Uterus (tissue), 4 donors: ENCODE measurements at places on chromosomes 3 and 15.

DNA sequence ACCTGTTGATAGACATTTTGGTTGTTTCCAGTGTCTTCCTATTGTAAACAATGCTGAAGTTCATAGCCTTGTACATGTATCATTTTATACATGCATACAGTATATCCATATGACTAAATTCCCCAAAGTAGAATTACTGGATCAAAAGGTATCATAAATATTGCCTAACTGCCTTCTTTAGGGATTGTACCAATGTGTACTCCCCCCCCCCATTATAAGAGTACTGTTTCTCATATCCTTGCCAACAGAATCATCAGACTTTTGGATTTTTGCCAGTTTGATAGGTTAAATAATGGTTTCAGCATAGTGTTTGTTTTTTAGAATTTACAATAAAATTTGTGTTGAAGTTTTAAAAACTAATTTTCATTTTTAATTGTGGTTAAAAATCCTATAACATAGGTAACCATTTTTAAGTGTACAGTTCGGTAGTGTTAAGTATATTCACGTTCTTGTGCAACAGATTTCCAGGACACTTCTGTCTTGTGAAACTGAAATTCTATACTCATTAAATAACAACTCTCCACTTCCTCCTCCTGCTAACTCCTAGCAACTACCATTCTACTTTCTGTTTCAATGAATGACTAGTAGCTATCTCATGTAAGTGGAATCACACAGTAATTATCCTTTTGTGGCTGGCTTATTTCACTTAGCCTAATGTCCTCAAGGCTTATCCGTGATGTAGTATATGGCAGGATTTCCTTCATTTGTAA, 30.8 kb upstream of the MAP3K13 start:
- DNase-seq = no peak

GRCh38 chr3:134364936-134365765, 9.1 kb downstream of the AMOTL2 start:
- DNase-seq = no peak

- DNase-seq = no peak
Measured at GRCh38 chr15:70166506-70167087, 68.9 kb upstream of the TLE3 start.

DNA sequence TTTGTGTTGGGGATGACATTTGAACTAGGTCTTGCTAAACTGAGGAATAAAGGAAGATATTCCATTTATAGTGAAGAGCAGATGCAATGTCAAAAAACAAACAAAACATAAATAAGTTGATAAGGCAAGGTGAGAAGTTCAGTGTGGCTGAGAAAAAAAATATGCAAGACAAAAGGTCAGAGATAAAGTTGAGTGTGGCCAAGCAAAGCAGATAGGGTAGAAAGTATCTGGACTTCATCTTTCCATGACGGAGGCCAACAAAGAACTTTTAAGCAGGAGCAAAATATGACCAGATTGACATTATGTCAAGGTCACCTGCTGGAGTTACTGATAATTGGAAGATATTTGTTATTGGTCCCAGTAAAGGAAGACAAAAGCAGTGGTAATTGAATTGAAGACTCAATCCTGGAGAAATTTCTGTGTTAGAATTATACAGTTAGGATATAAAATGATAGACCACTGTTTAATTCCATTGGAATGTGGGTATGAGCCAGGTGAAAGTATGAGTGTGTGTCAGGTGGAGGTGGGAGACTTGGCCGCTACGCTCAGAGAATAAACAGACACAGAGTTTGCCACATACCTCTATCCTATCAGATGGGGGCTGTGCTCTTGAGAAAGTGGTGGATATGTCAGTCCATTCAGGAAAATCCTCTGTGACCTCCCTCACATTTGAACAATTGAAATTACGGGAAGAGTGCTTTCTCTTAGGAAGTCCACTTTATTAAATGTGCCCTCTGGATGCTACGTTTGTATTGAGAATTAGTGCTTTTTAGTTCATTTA, 28.1 kb downstream of the ADIPOQ start:
- no peak for DNase-seq

GRCh38 chr15:44712346-44713005, 1.2 kb downstream of the B2M start:
- peak; percentile 63 for DNase-seq

DNA sequence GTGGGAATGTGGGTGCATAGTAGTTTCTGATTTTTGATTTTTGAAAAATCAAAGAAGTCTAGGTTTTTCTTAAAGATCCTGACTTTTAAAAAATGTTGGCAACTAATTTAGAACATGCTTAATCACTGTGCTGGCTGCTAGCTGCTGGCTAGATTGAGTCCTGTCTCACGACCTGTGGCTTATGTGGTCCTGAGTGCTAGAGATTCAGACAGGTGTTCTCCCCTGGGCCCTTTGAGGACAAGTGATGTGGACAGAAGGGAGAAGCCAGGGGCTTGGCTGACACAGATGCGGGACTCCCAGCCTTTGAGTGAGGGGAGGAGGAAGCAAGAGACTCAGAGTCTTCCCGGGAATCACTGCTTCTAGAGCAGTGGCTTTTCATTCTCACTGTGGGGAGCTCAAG, 47.5 kb downstream of the CORO2B start:
- DNase-seq = no peak

DNA sequence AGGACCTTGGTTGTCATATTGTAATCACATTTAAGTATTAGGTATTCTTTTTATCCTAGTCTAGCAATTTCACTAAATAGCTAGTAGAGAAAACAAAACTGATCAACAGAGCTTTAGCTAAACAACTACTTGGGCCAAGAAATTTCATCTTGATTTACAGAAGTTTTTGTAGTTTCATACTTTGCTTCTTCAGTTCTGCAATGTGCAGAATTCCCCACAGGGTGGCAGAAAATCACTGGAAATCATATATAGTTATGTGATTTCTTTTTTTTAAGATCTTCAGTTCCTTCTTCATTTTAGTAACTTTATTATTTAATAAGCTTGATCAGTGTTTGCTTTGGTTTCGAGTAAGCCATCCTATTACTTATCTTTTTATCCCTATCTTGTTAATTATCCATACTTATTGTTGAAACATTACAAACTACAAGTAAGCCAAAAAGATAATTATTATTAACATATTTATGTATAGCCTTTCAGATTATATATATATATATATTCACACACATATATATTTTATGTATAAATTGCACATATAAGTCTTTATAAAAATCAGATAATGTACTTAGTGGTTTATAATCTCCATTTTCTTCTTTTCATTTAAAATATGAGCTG, 2.2 kb upstream of the BNIP2 start:
- no peak for DNase-seq

DNA sequence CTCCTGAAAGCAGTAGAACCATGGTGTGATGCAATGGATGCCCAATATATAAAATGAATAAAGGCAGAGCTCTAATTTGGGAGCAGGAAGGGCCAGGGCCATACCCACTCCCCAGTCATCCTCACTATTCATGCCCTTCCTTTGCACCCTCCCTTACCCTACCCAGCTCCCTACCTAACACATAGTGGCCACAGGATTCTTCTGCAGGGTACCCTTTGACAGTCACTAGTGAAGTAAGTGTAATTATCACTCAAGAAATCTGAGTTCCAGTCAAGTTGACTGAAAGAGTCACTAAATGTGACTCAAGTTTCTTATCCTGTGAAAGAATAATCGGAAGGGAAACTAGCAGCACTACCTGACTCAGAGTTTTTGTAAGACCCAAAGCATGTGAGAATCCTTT, 69.2 kb downstream of the RASA2 start:
- DNase-seq = no peak

DNA sequence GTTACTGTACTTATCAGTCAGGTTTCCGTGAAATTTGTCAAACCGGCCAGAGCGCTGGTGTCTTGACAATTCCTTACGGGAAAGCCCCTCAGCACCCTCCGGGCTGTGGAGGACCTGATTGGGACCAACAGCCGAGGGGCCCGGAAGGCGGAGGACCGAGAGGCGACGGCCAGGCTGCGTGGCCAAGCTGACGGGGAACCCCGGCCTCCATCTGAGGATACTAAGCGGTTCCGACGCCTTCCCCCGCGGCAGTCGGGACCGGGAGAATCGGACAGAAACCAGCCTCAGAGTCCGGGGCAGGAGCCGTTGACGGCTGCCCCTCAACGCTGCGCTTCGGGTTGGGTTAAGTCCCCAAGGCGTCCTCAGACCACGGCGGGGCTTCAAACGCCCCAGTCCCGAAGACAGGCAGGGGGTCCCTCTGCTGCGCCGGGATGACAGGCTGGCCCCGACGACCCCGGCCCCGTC, 499 bp downstream of the ALDH1A2 start:
- peak; percentile 41 for DNase-seq

DNA sequence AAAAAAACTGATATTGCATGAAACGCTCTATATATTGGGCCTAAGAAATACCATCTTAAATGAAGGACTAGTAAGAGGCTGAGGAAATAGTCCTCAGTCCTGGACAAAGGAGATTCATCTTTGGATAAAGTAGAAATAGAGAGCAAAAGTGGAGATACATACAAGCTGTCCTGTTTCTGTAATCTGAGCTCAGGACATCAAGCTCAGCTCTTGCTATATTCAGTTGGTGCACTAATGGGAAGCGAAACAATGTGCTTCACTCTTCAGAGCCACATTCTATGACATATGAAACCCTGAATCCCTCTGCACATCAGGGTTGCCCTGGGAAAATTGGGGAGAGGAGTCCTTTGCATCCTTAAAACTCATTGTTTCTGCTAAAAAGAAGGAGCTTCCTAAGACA, 290.7 kb downstream of the VPS13C start:
- no peak for DNase-seq

DNA sequence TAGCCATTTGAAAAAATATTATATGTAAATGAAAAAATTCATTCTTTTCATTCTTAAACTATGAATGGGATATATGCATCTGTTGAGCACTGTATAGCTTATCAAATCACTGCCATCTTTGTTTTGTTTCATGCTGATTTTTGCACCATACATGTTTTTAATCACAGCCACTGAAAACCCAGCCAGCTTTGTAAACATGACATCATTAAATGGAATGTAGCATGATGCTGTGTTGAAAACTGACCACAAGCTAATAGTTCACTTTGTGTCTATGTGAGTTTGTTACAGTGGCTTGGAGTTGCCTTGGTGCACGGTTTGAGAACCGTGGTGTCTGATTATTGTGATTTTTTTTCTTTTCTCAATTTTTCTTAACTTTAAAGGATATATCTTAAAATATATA, 75.7 kb downstream of the GMPS start:
- no peak for DNase-seq

GRCh38 chr3:187255314-187255713, 36.2 kb downstream of the MASP1 start:
- no peak for DNase-seq

DNA sequence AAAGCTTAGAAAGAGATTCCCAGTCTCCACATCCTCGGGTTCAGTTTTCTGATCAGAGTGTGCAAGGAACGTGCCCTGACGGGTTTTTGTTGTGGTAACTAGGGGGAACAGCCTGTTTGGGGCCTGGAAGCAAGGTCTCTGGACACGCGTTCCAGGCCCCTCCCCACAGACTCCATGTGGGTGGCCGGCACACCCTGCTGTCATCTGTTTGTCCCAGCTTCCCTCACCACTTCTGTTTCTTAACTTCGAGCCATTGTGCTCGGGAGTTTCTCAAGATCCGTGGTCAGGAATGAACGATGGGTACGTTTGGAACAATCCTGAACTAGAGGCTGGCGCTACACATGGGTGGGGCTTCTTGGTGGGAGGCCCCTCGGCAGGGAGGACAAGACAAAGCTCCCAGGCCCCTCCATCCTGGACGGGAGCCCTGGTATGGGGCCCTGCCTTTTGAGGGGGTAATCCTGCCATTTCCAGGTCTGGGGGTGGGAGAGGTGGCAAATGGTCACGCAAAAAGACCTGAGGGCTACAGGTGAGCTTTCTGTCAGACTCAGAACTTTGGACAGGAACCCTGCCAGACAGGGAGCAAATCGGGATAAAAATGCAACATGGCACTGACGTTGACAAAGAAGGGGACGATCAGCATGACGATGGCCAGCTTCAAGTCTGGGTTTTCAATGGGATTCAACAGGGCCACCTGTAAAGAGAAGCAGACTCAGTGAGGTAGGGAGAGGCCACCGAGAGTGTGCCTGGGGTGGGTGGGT, 8.5 kb upstream of the MUSTN1 start:
- no peak for DNase-seq

- peak; percentile 36 for DNase-seq
Measured at GRCh38 chr3:12750223-12750622, 8.8 kb downstream of the TMEM40 start.

DNA sequence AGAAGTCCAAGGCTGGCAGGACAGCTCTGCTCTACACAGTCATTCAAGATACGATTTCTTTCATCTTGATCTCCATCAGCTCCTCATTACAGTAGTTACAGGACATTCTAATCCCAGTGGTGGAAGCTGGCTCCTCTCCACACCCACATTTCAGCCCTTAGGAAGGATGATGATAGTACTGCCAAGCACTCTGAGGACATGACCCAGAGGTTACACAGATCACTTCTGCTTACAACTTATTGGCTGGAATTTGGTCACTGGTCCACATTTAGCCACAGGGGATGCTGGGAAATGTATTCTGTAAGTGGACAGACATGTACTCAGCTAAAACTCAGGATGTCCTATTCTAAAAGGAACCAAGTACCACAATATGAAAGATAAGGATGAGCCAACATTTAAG, 77.1 kb downstream of the IQCH start:
- DNase-seq = no peak

GRCh38 chr15:101136381-101137268, 115.2 kb downstream of the CHSY1 start:
- no peak for DNase-seq

DNA sequence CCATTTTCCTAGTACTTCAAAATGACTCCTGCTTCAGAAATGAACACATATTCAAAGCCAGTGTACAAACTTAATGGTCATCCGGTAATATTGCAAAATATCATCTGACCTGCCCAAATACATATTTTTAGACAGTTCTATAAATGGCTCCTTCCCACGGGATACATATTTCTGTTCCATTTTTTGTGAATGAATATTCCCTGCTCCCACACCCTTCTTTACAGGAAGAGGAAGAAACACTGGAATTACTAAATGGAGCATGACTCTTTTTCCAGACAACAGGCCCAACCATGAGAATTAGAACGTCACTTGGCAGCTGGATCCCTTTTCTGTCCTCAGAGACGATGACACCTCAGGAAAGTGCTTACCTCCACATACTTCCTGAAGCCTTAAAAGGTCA, 38.0 kb upstream of the CBLB start:
- peak; percentile 41 for DNase-seq

- DNase-seq = no peak
Measured at GRCh38 chr15:58545307-58546065, 113.7 kb downstream of the LIPC start.

GRCh38 chr15:62799919-62800318, 242.6 kb upstream of the TPM1 start:
- DNase-seq = no peak

DNA sequence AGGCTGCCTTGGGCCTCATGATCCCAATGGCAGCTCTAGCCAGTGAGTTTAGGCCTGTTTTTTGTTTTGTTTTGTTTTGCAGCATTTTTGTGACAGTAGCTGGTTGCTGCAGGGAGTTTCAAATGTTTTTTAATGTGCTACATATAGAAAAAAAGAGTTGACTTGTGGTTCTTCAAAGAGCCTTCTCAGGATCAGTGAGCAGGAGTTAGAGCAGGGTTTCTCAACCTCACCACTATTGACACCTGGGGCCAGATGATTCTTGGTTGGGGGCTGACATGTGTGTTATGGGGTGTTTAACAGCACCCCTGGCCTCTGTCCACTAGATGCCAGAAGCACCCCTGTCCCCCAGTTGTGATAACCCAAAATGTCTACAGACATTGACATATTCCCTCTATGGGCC, 17.9 kb downstream of the APH1B start:
- DNase-seq = no peak
